ENCODE measurements at places on chromosomes 16 and 17. TPM values are rescaled to one million over a fixed set of nuclear protein-coding genes. Genes with fewer than 3 reads are reported as not detected.

The SLC5A10 gene
- not detected for total RNA-seq

GRCh38 chr16:77531752-77532151 lies 96.9 kb upstream of the ADAMTS18 start:
- no peak for DNase-seq

DNA sequence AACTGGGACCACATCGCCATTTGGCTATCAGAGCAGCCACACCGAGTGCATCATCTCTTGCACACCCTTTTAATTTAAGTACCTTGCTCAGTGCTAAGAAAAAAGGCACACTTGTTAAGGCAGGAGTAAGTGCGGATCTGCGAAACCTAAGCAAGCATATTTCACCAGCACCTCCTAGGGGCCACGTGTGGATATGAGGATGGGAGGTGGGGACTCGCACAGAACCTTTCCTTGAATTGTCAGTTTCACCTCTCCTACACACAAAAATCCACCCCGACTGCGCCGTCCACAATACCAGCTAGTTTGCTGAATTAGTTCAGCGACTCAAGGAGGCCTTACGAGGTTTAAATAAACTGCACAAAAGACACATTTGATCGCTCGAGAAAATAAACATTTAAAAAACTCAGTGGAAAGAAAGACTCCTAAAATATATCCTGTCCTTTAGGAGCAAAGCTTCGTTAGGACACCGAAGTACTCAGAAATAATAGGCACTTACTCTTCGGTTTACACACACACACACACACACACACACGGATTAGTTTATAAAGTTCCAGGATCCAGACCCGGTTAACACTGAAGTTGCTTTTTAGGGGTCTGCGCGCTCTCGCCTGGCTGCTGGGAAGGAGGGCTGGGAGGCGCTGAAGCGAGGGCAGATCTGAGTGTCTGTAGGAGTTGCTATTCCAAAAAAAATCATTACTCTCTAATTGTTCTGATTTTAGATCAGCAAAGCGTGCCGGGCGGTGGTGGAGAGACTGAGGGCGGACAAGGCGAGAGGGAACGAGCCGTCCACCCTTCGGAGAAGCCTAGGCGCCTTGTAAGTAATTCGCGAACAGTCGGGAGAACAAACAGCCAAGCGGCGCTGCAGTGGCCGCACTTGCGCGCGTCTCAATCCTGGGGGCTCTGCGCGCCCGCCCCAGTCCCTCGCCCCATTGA lies 1.0 kb upstream of the KCNJ2 start:
- peak; percentile 30 for DNase-seq

DNA sequence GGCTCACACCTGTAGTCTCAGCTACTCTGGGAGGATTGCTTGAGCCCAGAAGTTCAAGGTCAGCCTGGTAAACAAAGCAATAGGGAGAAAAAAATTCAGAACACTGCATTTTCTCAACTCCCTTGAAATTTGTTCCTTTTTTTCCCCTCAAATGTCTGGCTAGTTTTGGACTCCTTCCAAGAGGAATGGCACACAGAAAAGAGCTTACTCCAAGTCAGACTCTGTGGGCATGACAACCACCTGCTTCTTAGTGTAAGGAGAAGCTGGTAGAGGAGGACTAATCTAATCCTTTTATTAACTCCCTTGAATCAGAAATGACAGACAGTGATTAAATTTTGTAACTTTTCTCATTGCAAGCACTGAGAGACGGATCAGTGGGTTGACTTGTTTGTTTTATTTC lies 27.9 kb upstream of the HYDIN start:
- DNase-seq: no peak

The OGFOD3 gene
- 31.3 TPM for total RNA-seq

The NPIPB6 gene
- 5.7 TPM for total RNA-seq

The ABCA3 gene
- 6.9 TPM for total RNA-seq

The TAC4 gene
- total RNA-seq: not detected

- no peak for DNase-seq
These were observed 211.5 kb downstream of the CDH11 start for GRCh38 chr16:64910356-64910755.

GRCh38 chr17:64780096-64781013 lies 118.2 kb upstream of the SMURF2 start:
- peak; percentile 46 for DNase-seq

- no peak for DNase-seq
These were observed 269.8 kb upstream of the MYOCD start for GRCh38 chr17:12395733-12396354.

GRCh38 chr17:12024327-12024726 lies 3.6 kb downstream of the MAP2K4 start:
- DNase-seq: no peak

DNA sequence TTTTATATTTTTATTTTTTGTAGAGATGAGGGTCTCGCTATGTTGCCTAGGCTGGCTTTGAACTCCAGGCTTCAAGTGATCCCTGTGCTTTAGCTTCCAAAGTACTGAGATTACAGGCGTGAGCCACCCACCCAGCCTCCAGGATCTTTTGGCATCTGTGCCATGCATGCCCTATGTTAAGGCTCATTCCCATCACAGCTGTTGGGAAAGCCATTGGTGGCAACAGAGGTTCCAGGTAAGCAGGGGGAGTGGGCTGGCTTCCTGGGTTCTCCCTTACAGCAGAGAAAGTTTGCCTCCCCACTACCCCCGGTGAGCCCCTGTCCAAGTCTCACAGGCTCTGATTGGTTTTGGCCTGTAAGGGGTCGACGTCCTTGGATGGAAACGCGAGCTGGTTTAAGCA lies 8.9 kb upstream of the MRTFB start:
- DNase-seq: no peak

GRCh38 chr16:30722916-30723315 lies 23.9 kb downstream of the SRCAP start:
- no peak for DNase-seq

The CCR7 gene
- total RNA-seq: not detected

The MGAT5B gene
- total RNA-seq: 2.8 TPM

- DNase-seq: no peak
These were observed 99.5 kb downstream of the CDYL2 start for GRCh38 chr16:80704751-80705505.

DNA sequence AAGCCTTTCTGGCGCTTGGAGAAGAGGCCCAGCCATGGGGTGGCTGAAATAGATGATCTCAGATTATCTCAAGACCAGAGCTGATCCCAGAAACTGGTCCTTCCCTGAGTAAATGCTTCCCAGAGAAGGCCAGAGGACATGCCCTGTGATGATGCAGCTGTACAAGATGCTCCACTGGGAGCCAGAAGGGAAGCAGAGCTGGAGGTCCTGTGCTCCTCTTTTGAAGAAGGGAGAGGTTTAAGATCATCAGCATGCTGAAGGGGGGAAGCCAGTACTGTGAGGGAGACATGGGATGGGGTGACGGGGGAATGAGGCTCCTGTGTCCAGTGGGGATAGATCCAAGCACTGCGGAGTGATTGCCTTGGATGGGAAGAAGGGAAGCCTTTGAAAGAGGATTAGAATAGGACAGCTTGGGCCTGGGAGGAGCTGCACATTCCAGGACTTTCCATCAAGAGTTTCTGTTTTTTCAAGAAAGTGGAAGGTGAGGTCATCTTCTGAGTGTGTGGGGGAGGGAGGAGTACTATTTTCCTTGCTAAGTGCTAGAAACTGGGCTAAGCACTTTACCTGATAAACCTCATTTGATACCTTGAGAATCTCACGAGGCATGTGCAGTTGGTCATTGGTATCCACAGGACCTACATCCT lies 16.4 kb upstream of the ALOX15B start:
- no peak for DNase-seq

DNA sequence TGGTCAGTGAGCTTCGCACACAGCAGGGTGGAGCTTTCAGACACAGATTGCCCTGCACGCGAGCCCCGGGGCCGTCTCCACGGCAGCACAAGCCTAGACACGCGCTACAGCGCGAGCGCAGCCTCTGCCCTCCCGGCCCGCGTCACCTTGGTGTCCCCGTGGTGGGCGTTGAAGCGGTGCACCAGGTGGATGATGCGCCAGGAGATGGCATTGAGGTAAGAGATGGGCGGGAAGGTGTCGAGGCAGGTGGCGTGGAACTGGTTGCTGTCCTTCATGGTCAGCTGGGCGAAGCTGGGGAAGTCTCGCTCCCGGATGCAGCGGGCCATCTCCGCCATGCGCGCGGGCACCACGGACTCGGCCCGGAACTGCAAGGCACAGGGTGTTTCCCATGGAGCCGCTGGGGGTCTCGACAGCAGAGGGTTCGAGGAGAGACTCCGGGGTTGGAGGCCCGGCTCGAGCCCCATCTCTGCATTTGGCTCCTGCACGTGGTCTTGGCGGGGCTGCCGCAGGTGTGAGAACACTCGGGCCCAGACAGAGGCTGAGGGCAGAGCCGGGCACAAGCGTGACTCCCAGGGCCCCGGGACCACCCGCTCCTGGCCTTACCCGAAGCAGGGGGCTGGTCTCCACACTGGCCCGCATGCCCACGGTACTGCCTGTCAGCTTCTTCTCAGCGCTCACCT lies 4.3 kb upstream of the CYBA start:
- no peak for DNase-seq

DNA sequence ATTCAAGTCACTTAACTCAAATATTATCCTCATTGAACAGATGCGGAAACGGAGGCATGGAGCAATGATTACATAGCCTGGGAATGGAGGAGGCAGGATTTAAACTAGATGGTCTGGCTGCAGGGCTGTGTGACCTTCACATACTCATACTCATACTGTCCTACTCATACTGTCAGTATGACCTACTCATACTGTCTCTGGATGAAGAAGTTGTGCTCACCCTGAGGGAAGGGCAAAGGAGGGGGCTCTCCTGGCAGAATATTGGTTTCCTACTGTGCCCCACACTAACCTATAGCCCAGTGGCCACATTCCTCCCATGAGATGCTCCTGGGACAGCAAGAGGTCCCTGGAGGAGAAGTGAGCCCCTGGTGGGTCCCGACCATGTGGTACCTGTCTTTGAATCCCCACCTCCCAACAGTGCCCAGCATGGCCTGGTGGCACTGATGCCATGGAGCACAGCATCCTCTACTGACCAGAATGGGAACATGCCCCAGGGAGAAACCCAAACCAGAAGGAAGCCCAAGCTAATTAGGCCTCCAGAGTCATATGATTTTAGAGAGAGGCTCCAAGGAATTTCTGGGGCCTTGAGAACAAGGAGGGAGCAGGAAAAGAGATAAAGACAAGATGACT lies 197.3 kb upstream of the SDK2 start:
- DNase-seq: no peak

- DNase-seq: no peak
These were observed 5.5 kb upstream of the RPTOR start for GRCh38 chr17:80539022-80539641.

The SDR42E2 gene
- not detected for total RNA-seq

DNA sequence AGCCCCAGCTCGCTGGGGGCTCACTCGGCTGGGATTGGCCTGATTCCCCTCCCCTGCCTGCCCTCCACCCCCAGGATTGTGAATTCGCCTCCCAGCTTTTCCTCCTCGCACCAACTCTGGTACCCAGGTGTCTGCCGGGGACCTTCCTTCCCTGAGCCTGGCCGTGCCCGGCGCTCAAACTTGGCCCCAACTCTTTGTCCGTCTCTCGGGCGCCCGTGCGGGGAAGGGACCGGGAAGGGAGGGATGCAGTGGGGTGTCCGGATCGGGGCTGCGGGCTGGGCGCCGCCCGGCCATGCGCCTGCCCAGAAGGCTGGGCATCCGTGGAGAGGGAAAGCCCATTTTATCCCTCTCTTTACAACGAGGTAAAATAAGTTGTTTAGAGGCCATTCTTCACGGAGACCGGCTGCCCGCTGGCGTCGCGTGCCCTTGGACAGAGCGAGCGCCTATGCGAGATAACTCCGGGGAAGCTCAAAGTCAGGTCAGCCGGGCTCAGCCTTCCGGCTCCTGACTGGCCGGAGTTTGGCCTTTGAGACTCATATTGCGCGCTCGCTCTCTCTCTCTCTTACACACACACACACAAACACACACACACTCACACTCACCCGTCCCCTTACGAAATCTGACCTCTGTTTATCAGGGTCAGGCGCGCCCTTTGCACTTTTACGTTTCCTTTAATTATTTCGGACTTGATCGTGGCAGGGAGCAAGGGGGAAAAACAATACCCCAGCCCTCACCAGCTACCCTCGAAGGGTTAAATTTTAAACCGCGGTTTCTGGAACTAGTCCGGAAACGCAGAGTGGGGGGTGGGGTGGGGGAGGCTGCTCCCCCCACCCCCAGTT lies 774 bp upstream of the MAF start:
- peak; percentile 36 for DNase-seq

GRCh38 chr17:48261297-48261880 lies 153.8 kb downstream of the SNX11 start:
- no peak for DNase-seq

DNA sequence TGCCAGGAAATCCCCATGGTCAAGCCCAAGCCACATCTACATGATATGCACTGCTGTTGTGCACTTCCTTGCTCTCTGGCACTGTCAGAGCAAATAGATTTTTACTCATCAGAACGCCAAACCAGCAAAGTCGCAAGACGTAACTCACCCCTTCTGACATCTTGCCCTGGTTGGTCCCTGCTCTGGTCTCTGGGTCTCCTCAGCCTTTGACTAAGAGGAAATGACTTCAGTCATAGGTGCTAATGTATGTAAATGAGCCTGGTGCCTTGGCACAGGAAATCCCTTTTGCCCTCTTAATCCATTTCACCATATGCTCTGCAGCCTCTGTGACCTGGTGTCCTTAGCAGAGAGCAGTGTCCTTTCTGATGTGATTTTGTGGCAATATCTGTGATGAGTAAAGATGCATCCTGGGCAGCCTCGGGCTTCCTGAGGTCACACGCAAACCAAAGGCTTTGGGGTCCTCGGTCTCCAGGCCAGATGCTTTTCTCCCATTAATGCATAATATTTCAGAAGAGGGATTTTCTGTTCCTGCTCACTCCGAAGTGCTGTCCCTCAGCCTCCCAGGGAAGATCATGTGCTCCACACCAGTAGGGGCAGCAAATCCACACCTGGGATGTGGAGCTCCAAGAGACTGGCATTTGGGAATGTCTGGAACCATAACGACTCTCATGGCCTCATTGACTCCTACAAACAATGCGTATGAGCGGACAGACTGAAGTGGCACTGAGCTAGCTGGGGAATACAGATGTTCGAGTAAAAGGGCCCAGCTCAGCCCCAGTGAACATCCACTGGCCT lies 66.9 kb downstream of the GP2 start:
- no peak for DNase-seq

The CD79B gene
- total RNA-seq: not detected

- no peak for DNase-seq
These were observed 19.7 kb upstream of the RCVRN start for GRCh38 chr17:9924735-9925191.

DNA sequence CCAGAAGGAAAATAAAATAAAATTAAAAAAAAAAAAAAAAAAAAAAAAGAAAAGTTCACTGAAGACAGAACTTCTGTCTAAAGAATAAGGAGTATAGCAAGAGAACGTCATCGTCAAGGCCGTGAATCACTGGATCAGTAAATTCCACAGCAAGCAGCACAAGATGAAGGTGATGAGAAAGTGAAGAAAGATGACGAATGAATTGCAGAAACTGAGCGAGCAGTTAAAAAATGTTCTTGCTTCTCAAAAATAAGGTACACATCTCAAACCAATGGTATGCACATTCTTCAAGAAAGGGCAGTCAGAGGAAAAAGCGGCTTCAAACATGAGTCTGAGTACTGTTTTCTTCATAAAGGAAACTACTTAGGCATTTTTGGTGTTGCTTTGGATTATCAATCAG lies 104.7 kb downstream of the SMG6 start:
- no peak for DNase-seq

The HBZ gene
- total RNA-seq: not detected

- DNase-seq: no peak
These were observed 7.2 kb downstream of the FUS start for GRCh38 chr16:31186930-31187807.

The CLDN7 gene
- total RNA-seq: 147 TPM

Measured in progenitor cell of endocrine pancreas (in vitro differentiated cells).